Stimulated activated CD8-positive, alpha-beta memory T cell treated with anti-CD3 and anti-CD28 coated beads, Interleukin-7, amount 100 ng/mL, for 48 hours (primary cell): ENCODE measurements at places on chromosomes 3 and 15.

DNA sequence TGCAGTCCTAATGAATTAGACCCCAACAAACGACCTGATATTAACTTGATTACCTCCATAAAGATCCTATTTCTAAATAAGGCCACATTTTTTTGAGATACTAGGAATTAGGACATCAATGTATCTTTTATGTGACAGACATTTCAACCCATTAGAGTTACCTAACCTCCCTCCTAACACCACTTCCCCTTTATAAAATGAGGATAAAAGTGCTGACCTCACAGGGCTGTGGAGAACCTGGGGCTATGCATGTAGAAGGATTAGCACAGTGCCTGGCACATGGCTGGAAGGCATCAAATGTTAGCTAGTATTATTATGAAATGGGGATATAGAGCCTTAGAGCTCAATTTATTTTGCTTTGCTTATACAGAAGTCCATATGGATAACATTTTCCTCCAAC lies 53.5 kb upstream of the LRRN1 start:
- no peak for DNase-seq

DNA sequence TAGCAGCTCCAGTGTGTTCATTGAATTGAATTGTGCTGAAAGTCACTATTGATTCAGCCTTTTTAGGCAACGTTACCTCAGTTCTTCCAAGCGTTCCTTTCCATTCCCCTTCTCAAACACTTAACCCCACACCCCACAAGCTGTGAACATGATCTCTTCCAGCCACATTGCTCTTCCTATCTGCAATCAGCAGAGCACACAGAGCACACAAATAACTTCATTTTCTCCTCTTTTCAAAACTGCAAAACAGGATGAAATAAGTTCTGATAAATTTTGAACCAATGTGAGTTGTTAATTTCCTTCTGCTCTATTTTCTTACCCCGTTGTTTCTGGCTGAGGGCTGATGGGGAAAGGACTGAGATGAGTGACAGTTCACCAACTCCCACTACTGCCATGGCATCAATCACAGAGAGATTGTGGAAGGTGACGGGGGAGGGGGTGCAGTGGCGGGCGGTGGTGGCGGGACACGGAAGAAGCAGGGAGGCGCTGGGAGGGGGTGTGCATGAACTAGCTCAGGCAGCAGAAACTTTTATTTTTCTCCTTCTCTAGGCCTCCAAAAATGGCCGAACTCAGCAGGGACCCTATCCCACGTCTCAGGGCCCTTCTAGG lies 147.2 kb downstream of the SSR3 start:
- no peak for DNase-seq

DNA sequence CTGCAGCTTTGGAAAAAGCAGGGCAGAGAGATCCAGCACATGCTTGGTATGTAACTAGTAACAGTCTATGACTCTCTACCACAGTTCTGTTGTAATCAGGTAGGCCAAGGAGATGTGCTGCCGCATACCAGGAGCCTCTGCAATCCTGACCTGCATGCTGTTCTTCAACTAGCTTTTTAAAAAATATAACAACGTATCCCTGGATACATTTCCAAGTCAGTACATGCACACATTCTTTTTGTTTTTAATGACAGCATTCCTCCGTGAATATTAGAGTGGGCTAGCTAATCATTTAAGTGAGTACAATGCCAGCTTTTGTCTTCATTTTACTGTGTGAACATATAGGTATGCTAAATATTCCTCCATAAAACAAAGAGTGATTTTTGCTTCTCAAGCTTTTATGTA lies 437.8 kb downstream of the RBMS3 start:
- no peak for DNase-seq

DNA sequence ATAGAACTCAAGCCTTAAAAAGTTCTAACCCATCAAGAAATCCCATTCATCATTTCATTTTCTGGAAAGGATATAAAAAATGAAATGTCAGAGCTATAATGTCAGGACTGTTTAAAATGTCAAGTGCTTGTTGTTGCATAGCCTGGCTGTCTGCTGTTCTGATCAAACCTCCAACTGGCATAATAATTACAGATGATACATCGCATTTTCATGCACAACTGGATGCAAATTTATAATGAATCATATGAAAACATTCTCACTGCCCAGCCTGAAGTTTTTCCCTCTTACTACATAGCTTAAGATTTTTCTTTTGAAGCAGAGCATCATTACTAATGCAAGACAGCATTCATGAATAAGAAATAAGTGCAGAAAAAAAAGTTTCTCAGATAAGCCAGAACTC lies 46.5 kb downstream of the GUCA1C start:
- DNase-seq = no peak

DNA sequence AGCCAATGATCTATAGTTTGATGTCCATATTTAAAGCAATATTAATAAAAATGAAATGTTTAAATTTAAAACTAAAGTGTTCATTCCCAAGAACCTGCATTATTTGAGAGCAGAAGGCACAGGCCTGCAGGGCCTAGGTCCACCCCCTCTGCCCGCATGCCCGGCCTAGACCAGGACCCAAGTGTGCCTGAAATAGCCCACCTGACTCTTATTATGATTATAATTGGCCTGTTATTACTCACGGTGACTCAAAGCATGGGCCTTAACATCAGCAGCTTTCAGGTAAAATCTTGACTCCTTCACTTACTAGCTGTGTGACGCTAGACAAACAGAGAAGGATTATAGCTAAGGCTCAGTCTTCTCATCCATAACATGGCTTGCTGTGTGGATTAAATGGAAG lies 128.8 kb downstream of the PLCL2 start:
- no peak for DNase-seq

DNA sequence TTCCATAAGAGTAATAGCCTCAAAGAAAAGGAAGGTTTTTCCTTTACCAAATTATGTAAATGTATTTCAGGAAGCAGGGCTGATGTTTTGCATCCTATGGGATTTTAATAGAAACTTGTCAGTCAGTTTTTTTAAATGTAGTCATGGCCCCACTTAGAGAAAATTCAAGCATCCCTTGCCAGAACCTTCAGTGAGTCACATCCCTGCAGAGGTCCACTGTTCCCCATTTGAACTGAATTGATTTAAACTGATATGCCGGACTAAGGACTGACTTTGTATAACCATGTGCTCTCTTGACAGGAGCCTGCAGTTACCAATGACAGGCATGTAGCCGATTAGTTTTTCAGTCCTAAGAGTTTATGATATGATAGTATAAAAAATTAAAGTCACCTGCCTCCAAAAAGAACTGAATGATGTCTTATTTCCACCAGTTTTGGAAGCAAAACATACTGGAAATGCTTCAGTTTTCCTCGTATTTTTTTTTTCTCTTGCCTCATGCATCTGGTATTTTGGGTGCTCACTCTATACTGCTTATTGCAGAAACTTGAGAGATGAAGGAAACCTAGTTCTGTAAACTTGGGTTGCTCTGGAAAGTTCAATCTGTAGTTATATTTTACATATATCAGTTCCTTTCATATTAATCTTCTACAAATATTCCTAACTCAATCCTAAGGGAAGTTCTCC lies 30.7 kb downstream of the LRTM1 start:
- no peak for DNase-seq

DNA sequence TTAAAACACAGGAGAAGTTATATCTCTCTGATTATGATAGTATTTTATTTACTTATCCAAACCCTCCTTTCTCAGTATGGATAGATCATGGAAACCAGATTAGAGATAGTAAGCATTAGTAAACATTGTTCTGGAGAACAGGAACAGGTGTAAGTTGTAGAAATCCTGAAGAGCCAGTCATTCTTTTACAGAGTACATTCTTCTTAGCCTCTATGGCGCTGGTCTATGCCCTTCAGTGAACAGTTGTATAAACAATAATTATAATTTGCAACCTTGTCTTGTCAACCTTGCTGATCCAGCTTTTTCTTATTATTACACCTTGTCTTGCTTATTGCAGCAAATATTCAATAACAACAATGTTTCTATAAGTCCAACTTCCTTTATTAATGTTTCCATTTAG lies 47.4 kb downstream of the SLC15A2 start:
- no peak for DNase-seq

DNA sequence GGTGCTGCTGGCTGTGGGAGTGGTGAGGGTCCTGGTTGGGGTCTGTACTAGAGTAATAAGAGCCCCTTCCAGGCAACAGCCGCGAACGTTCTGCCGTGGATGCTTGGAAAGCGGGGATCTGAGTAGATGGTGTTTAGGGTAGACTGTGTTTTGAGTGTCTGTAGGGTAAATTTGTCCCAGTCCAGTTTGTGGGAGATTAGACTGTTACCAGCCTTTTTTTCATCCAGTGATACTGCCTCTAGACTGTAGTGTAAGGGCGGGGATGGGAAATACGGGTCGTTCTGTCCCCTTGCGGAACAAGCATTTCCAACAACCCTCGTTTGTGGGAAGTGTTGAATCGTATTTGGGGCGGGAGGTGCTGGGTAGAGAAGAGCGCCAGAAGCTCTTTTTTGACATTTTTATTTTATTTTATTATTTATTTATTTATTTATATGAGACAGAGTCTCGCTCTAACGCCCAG lies 424 bp downstream of the HAUS2 start:
- no peak for DNase-seq

- DNase-seq = no peak
These were observed 901 bp upstream of the CLN6 start for GRCh38 chr15:68230157-68231100.

DNA sequence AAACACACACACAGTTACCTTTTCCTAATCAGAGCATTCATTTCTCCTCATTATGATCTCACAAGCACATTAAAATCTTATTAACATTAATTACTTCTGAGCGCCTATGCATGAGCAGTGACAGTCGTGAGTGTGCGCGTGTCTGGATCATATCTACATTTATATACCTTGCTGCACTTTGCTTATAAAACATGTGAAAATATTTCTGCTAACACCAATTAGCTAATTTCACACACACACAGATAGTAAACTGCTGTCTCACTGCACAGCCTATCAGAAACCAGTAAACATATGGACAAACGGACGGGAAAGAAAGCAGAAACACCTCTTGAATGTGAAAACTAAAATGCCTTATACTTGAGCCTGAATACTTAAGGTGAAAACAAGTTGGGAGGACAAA lies 64.8 kb downstream of the ZBTB20 start:
- DNase-seq = no peak

DNA sequence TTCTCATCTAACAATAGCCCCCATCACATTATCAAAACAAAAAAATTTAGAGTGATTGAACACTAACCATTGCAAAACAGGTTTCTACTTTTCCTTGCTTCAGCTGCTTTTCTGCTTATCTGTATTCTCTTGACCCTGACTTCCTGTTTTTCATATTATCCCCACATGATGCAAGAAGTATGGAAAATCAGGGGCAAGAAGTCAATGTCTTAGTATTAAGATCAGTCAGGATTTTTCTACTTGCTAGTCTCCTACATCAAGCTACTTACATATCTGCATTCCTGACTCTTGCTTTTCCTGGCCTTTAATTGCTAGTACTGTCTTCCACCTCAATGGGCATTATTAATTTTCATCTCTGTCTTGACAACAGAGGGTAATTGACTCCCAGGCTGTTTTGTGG lies 300.2 kb downstream of the OTOL1 start:
- no peak for DNase-seq

GRCh38 chr3:81908561-81908960 lies 147.1 kb upstream of the GBE1 start:
- no peak for DNase-seq

GRCh38 chr3:29128001-29128400 lies 152.9 kb upstream of the RBMS3 start:
- no peak for DNase-seq

GRCh38 chr3:190013943-190014924 lies 106.5 kb downstream of the P3H2 start:
- no peak for DNase-seq

GRCh38 chr15:59176653-59177316 lies 29.9 kb upstream of the LDHAL6B start:
- no peak for DNase-seq

DNA sequence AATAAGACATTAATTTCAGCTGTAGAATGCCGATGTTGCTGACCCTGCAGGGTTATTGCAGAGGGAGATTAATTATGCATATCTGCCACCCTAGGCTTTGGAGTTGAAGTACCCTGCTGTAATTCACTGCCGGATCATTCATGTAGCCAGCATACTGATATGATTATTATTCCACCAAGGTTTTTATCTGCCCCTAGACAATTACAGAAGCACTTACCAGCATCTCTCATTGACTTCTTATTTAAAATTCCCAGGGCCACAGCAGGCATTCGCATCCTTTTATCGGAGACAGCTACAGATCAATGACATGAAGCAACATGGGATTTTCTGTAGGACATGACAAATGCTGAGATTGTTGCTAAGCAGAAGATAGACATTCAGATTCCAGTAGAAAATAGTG lies 31.3 kb downstream of the IL1RAP start:
- no peak for DNase-seq

DNA sequence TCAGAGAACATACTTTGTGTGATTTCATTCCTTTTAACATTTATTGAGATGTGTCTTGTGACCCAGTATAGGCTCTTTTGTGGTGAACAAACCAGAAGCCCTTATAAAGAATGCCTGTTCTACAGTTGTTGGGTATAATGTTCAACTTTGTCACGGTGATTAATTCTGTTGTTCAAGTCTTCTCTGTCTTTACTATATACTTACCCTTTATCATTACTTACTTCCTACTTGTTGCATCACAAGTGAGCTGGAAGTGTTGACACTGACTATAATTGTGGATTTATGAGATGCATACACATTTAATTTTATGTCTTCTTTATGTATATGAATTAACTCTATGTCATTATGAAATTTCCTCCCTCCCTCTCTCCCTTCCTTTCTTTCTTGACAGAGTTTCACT lies 59.7 kb upstream of the TBL1XR1 start:
- no peak for DNase-seq

- no peak for DNase-seq
These were observed 51.6 kb downstream of the TP53BP1 start for GRCh38 chr15:43441316-43441715.

- no peak for DNase-seq
These were observed 48.4 kb downstream of the BLM start for GRCh38 chr15:90765531-90765930.

- DNase-seq = no peak
These were observed 13.4 kb downstream of the ANP32A start for GRCh38 chr15:68807249-68807648.

DNA sequence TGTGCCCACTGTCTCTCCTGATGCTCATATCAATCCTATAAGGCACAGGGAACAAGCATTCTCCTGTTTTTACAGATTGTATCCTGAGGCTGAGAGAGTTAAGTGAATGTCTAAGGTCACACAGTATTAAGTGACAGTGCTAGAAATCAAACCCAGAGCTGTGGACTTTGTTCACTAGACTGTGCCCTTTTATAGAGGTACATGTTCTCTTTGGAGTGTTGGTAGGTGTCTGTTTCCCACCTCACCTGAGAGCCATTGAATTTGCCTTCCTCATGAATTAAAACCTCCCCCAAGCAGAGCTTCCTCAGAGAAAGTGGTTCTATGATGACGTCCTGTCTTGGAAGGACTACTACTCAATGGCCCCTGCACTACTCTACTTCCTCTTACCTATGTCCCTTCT lies 12.4 kb downstream of the ADIPOQ start:
- DNase-seq = no peak

GRCh38 chr3:187450431-187451190 lies 82.4 kb downstream of the RTP4 start:
- no peak for DNase-seq

GRCh38 chr15:68615301-68615700 lies 36.5 kb downstream of the CORO2B start:
- DNase-seq = no peak

- DNase-seq = no peak
These were observed 480.5 kb upstream of the PROK2 start for GRCh38 chr3:72265256-72266015.

- DNase-seq = no peak
These were observed 72.2 kb downstream of the DLG1 start for GRCh38 chr3:197226179-197226578.
